ENCODE measurements at places on chromosomes 4 and X.

DNA sequence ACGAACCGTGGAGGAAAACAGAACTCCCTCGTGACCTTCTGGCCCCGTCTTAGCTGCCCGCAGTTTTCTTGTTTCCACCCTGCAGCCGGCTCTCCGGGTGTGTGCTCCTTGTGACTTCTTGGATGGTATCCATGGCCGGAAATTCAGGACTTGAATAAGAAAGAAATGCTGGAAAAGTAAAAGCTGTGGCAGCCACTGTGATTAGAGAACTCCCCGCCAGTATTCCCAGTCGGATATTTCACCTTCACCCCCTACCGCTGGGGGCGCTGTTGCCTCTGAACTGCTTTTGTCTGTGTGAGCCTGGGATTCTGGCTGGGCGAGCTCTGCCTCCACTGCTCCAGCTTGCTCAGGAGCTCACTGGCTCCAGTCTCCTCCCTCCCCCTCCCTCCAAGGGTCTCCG is 41.5 kb upstream of the CYP4V2 start:
- DNase-seq, result no peak

- DNase-seq, result peak; percentile 96
Observed at GRCh38 chr4:103019308-103020124, at the start of gene SLC9B1. Gene SLC9B1, minus strand, starts transcription at chr4:103019705. Its CDS starts 27,994 bp downstream, at chr4:102991711.

DNA sequence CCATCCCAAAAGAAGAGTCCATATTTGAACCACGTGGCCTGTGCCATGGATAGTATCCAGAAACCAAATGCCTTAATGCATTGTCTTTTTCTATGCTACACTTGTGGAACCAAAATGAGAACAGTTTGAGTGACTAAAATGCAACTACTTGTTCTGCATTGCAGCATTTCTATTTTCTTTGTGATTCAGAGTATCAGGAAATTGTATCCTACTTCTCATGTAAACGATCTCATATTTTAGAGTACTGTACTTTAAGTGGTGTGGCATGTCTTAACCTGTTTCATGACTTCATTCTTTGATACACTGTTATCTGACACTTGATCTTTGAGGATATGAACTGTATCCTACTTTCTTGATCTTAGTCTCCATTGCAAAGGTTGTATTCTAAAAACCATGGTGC is 167.2 kb upstream of the WDR1 start:
- DNase-seq, result no peak

- peak; percentile 22 for DNase-seq
Observed at GRCh38 chrX:37922928-37923327, 75.6 kb upstream of the DYNLT3 start.

- no peak for DNase-seq
Observed at GRCh38 chr4:74840936-74841509, 46.7 kb upstream of the BTC start.

GRCh38 chrX:39983715-39984114 is 114.0 kb downstream of the BCOR start:
- DNase-seq, result no peak

- no peak for DNase-seq
Observed at GRCh38 chrX:7798327-7798726, 44.6 kb upstream of the VCX start.

DNA sequence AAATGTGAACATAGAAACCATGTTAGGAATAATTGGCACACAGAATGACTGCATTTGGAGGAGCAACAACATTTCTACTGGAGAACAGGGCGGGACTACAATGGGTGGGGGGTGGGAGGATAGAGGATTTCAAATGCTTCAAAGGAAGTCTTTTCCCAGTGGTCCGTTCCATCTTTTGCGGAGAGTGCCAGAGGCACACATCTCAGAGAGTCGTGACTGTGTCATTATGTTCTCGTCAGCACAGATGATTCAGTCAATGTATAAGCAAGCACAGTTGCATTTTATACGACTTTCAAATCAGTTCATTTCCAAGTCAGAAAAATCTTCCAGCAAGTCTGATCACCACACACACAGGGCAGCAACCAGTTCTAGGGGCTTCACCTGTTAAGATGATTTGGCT is 22.7 kb upstream of the GPR50 start:
- no peak for DNase-seq

GRCh38 chr4:92182006-92182735 is 121.6 kb upstream of the GRID2 start:
- no peak for DNase-seq

- no peak for DNase-seq
Observed at GRCh38 chr4:165877286-165877685, 4.2 kb downstream of the TLL1 start.

DNA sequence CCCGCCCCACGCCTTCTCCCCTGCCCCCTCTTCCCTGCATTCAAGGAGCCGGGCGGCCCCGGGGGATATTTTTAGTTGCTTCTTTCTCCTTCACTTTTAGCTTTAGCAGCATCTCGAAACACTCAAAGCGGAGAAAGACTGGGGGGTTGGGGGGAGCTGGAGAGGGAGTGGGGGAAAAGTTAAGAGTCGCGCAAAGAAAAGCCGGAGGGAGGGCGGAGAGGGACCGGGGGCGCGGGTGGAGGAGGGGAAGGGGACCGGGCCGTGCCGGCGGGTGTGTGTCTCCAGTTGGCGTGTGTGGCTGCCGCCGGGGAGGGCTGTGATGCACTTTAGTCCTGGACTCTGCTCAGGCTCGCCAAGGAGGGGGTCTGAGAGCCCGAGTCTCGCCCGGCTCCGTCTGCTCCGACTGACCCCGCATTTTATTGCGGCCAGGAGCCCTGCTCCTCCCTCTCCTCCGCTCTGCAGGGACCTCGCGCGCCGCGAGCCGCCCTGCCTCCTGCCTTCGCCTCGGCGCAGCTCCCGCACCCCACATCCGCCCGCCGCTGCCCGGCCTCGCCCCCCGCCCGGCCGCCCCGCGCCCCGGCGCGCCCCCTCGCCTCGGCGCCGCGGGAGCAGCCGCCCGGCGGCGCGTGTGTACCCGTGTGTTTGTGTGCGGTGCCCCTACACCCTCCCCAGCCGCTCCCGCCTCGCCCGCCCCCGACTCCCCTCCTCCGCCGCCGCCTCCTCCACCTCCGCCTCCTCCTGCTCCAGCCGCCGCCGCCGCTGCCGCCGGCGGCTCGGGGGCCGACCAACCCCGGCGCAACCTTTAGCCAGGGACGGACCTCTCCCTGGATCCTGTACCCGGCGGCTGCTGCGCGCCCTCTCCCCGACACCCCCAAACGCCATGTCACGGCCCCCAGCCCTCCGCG is 1.4 kb downstream of the ZNF827 start:
- peak; percentile 60 for DNase-seq

DNA sequence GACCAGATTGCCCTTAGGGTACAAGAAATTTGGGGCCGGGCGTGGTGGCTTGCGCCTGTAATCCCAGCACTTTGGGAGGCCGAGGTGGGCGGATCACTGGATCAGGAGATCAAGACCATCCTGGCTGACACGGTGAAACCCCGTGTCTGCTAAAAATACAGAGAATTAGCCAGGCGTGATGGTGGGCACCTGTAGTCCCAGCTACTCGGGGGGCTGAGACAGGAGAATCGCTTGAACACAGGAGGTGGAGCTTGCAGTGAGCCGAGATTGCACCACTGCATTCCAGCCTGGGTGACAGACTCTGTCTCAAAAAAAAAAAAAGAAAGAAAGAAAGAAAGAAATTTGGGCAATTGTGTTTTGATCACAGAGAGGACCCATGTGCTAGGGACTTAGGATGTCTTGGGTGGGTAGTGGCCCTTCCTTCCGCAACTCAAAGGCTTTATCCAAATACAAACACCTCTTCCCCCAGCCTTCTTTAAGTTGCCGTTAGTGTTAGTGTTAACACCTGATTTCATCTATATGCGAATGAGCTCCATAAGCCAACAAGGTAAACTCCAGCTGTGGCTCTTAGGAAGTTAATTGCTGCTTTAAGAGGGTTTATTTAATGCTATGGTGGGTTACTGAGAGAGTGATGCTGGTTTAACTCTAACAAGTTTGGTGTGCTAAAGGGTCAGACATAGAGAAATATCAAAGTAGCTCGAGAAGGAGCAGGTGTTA is 8.6 kb upstream of the CCDC110 start:
- DNase-seq, result no peak

DNA sequence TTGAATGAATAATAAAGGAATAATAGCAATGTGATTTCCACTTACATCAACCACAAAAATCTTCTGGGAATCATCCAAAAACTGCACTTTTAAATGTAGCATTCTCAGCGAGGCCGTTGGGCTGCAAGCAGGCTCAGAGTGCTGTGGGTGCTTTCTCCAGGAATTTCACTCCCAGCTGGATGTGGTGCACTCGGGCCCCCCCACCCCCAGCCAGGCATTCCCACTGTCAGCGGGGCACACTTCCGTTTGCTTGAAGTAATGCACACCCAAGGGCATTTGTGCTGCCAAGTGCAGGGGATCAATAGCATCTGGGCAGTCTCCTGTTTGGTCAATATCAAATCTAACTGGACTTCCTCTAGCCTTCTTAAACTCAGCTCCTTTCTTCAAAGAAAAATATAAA is at the start of gene FRMD7:
FRMD7 (minus strand) TSS at position 278 of the 400 bp plus-strand sequence; CDS start at position 102, 176 bp downstream.
- DNase-seq, result no peak

DNA sequence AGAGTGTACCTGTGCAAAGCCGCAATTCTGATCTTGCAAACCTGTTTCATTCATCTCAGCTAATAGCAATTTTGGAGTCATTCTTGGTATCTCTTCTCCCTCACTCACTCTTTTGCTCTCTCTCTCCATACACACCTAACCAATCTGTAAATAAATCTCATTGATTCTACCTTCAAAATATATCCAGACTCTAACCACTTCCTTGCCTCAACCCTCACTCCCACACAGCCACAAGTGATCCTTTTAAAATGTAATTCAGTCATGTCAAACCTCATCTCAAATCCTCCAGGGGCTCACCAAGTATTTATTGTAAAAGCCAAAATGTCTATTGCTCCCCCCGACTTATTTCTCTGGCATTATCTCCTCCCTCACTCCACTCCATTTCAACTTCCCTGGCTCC is 51.7 kb upstream of the SLC10A4 start:
- DNase-seq, result no peak

DNA sequence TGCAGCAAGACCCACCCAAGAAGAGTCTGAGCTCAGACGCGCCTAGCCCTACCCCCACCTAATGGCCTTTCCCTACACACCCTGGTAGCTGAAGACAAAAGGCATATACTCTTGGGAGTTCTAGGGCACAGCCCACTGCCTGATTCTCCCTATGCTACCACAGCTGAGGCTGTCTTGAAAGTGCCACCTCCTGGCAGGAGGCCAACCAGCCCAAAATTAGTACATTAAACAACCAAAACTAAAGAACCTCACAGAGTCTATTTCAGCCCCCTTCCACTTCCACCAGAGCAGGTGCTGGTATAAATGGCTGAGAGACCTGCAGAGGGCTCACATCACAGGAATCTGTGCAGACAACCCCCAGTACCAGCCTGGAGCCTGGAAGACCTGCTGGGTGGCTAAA is 119.1 kb downstream of the HMGN5 start:
- no peak for DNase-seq

GRCh38 chr4:25753239-25753638 is 97.6 kb downstream of the SLC34A2 start:
- DNase-seq, result no peak

- no peak for DNase-seq
Observed at GRCh38 chr4:184992422-184992821, 25.9 kb upstream of the HELT start.

GRCh38 chr4:14247767-14248166 is 620.2 kb upstream of the BOD1L1 start:
- no peak for DNase-seq

DNA sequence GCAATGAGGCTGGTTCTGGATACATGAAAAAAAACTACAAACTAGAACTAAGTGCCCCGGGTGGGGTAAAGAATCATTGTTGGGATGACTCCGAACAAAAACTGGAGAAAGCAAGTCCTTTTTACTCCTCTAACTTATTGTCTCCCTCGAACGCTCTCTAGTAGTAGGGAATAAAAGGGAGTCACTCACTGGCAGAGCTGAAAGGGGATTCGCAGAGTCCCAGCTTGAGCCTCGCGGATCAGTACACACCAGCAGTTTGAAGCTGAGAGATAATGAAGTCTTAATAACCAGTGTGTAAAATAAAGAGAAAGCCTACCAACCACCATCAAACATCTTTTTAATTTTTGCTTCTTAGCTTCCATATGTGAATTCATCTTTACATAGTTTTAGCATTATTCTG is 521.9 kb upstream of the ARX start:
- no peak for DNase-seq
